ENCODE measurements at places on chromosomes 2 and 18. TPM values are rescaled to one million over a fixed set of nuclear protein-coding genes. Genes with fewer than 3 reads are reported as not detected.
A peak's percentile ranks its signal among the peaks of the same experiment; 100 is the strongest.

The EML4 gene
- total RNA-seq = 51.9 TPM

The NFATC1 gene
- 37.2 TPM for total RNA-seq

The ITGB1BP1 gene
- 112 TPM for total RNA-seq

The RASGRP3 gene
- total RNA-seq = 12.8 TPM

The DPYSL5 gene
- total RNA-seq = not detected

The CRYGC gene
- not detected for total RNA-seq

The LRATD1 gene
- 2.1 TPM for total RNA-seq

The VWA3B gene
- total RNA-seq = 1.0 TPM

The GYPC gene
- 91.2 TPM for total RNA-seq

The LOXHD1 gene
- 1.0 TPM for total RNA-seq

The TRIM43 gene
- total RNA-seq = not detected

- peak; percentile 78 for DNase-seq
- peak overlapping the region; percentile 13 for H3K27ac ChIP-seq
- peaks cover 4% of the 10 kb centered on the region for H3K4me1 ChIP-seq
- no peaks in the 10 kb centered on the region for H3K27me3 ChIP-seq
Observed at GRCh38 chr2:1728821-1729220, 15.5 kb downstream of the PXDN start.

DNA sequence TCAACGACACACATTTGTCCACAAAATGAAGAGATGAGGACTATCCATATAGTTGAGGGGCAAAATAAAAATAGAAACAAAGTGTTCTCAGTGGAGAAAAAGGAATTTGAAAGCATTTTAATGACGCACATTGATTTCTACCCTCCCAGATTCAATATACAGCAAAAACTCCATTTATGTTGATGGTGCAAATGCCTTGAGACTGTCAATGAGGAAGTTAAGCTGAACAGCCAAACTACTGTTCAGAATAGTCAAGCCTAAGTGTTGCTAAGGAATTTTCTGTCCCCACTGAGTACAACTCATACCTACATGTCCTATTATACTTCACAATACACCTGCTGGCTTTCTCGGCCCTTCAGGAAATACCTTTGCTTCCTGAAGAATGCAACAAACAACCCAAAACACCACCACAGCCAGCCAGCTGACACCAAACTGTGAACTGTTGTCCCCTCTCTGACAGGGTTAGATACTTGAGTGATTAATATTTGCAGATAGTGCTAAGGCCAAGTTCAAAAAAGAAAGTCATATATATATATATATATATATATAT is 27.8 kb upstream of the DARS1 start:
- no peak for DNase-seq
- H3K4me3 ChIP-seq = no peak overlapping the region
- peaks cover 2% of the 10 kb centered on the region for H3K27me3 ChIP-seq
- H3K36me3 ChIP-seq = no peaks in the 10 kb centered on the region
- no peaks in the 10 kb centered on the region for H3K4me1 ChIP-seq

- H3K36me3 ChIP-seq = no peaks in the 10 kb centered on the region
- no peaks in the 10 kb centered on the region for H3K27me3 ChIP-seq
- DNase-seq = no peak
- H3K27ac ChIP-seq = no peak overlapping the region
- H3K4me3 ChIP-seq = no peak overlapping the region
Observed at GRCh38 chr2:177710889-177711288, 318.3 kb downstream of the AGPS start.

GRCh38 chr2:176814740-176815367 is 397.7 kb upstream of the HNRNPA3 start:
- no peak overlapping the region for H3K27ac ChIP-seq
- no peaks in the 10 kb centered on the region for H3K36me3 ChIP-seq
- peaks cover 6% of the 10 kb centered on the region for H3K4me1 ChIP-seq
- H3K4me3 ChIP-seq = no peak overlapping the region
- no peaks in the 10 kb centered on the region for H3K27me3 ChIP-seq
- no peak for DNase-seq

- no peak overlapping the region for H3K4me3 ChIP-seq
- DNase-seq = no peak
- H3K4me1 ChIP-seq = no peaks in the 10 kb centered on the region
- no peaks in the 10 kb centered on the region for H3K36me3 ChIP-seq
- H3K27ac ChIP-seq = no peak overlapping the region
- no peaks in the 10 kb centered on the region for H3K27me3 ChIP-seq
Observed at GRCh38 chr2:132279930-132280615, 118.3 kb upstream of the ANKRD30BL start.

GRCh38 chr2:44168681-44169154 is at the start of gene PPM1B:
TSS of gene PPM1B (plus strand) at chr2:44168875. CDS start at chr2:44201200, 32,325 bp downstream.
- H3K27me3 ChIP-seq = no peaks in the 10 kb centered on the region
- peaks cover 1% of the 10 kb centered on the region for H3K4me1 ChIP-seq
- peak; percentile 100 for DNase-seq
- H3K36me3 ChIP-seq = no peaks in the 10 kb centered on the region

DNA sequence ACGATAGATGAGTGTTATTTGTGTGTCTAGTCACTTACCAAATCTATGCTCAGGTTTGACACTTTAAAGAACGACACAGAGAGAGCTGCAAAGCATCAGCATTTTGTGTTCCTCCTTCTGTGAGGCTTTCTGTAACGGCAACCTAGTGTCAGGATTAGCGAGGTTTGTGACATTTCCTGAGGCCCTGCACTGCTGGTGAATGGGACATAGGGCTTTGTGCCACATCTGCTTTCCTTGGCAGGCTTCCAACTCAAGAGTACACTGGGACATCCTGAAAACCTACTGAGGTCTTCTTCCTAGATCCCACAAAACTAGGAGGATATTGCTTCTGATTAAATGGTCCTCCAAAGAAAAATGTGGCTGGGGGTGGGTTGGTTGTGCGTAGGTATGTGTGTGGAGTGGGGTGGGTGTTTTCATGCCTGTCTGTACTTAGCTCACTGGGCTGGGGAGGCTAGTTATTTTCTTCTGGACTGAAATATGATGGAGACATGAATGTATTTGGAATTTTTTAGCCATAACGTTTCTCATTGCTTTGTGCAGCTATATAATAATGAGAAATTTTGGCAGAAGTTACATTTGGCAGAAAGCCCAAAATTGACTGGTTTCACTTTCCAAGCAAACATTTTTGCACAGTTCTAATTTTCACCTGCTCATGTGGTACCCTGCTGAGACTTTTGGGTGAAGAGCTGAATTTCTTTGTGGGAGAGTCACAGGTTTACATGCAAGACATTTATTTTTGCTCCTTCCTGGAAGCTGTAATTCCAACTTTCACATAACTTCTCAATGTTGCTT is 308.4 kb downstream of the XIRP2 start:
- H3K27me3 ChIP-seq = no peaks in the 10 kb centered on the region
- H3K4me3 ChIP-seq = no peak overlapping the region
- no peak overlapping the region for H3K27ac ChIP-seq
- peaks cover 7% of the 10 kb centered on the region for H3K4me1 ChIP-seq
- no peaks in the 10 kb centered on the region for H3K36me3 ChIP-seq

DNA sequence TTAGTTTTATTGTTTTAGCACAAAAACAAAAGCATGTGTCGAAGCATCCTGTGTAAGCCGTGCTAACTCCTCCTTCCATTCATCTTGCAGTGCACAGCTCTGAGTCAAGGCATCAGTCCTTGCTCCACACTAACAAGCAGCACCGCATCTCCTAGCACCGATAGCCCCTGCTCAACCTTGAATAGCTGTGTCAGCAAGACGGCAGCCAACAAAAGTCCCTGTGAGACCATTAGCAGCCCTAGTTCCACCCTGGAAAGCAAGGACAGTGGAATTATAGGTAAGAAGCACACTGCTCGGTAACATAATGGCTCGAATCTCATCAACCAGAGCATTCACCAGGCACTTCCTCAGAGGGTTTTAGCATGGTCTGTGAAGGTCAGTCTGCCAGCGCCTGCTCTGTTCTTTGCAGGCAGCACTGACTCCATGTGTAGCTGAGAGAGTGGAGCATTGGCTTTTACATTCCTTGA is 136.2 kb downstream of the WDSUB1 start:
- no peak for DNase-seq
- no peaks in the 10 kb centered on the region for H3K4me1 ChIP-seq
- H3K27me3 ChIP-seq = no peaks in the 10 kb centered on the region
- H3K36me3 ChIP-seq = peaks cover 3% of the 10 kb centered on the region
- H3K27ac ChIP-seq = peak overlapping the region; percentile 14
- no peak overlapping the region for H3K4me3 ChIP-seq

DNA sequence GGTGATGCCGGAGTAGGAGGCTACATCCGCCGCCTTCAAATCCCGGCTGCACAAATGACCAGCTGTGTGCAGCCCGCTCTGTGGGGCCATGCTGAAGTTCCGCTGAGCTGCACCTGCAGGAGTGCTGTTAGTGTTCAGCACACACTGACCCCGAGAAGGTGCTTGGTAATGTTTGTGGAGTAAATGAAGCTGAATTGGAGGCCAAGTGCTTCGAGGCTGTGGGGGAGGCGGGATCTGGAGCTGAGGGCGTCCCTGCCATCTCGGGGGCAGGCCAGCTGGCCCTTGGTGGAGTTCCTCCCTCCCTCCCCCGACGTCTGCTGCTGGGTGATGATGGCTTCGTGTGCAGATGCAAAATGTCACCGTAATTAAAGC is 23.2 kb downstream of the KCNF1 start:
- H3K36me3 ChIP-seq = no peaks in the 10 kb centered on the region
- H3K27me3 ChIP-seq = no peaks in the 10 kb centered on the region
- no peak overlapping the region for H3K27ac ChIP-seq
- H3K4me1 ChIP-seq = no peaks in the 10 kb centered on the region
- H3K4me3 ChIP-seq = no peak overlapping the region

GRCh38 chr2:61645911-61646310 is 107.8 kb upstream of the XPO1 start:
- no peaks in the 10 kb centered on the region for H3K4me1 ChIP-seq
- no peak overlapping the region for H3K27ac ChIP-seq
- H3K36me3 ChIP-seq = no peaks in the 10 kb centered on the region
- H3K4me3 ChIP-seq = no peak overlapping the region
- H3K27me3 ChIP-seq = no peaks in the 10 kb centered on the region

- H3K4me3 ChIP-seq = no peak overlapping the region
- no peak overlapping the region for H3K27ac ChIP-seq
- no peaks in the 10 kb centered on the region for H3K27me3 ChIP-seq
- H3K4me1 ChIP-seq = no peaks in the 10 kb centered on the region
Observed at GRCh38 chr2:17184512-17184911, 333.7 kb downstream of the RAD51AP2 start.

GRCh38 chr2:163733301-163733938 is 2.4 kb downstream of the FIGN start:
- H3K4me3 ChIP-seq = peak overlapping the region; percentile 96
- no peak for DNase-seq
- no peaks in the 10 kb centered on the region for H3K36me3 ChIP-seq
- no peaks in the 10 kb centered on the region for H3K27me3 ChIP-seq

DNA sequence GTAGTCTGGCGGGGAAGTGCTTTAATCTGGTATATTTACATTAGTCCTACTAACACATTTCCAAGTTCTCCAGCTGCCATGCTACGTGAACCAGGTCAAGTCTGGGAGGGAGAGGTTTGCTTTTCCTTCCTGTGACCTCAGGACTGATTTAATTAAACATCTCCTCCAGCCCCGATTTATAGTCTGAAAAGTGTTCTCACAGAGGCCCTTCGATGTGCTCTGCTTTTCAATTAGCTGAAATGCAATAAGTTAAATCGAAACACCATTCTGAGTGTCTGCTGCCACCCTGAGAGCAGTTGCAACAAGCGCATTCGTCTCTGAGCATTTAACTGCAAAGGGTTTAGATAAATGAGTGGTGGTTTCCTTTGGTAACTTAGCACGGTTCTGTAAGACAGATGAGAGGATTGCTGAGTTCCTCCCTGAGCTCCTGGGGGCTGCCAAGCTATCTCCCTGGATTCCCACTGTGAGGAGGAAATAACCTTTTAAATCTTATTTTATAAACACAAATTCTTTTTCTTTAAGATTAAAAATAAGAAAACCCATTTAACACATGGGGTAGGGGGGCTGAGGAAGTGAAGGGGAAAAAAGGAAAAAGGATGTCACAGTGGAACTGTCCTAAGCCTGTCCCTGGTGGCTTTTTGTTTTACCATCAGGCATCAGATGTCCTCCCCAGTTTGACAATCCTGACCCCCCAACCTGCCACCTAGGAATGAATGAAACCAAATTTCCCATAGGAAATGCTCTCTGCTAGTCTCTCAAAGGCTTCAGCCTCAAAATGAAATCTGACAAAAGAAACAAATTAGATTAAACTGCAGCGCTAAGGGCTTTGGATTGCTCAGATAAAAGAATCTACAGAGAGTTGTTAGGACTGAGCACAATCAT is 56.5 kb upstream of the CREB1 start:
- no peaks in the 10 kb centered on the region for H3K36me3 ChIP-seq
- no peaks in the 10 kb centered on the region for H3K27me3 ChIP-seq
- H3K27ac ChIP-seq = no peak overlapping the region
- H3K4me1 ChIP-seq = peaks cover 2% of the 10 kb centered on the region

DNA sequence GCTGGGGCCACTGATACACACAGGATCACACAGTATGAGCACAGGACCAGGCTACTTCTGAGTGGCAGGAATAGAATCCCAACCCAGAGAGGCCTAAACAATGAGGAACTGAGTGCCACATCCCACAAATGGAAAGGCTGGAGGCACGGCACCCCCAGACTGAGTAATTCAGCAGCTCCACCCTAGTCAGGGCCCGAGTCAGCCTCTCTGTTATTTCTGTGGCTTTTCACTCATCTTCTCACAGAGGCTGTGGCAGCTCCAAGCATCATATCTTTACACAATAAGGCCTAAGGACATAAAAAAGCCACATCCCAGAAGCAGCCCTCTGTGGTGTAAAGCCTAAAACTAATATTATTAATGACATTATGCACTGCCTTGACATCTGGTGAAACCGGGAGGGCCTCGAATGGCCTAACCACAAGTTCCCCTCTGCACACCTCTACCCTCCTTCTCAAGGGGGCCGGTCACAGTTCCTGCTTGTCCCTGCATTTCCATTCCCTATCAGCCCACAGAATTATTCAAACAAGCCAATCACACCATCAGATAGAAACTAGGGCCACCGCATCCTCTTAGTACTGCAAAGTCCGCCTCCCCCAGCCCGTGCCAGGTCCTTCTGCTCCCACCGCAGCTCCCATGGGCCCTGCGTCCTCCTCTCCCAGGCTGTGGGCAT is 12.5 kb upstream of the MAL start:
- H3K36me3 ChIP-seq = no peaks in the 10 kb centered on the region
- H3K4me1 ChIP-seq = no peaks in the 10 kb centered on the region
- no peak overlapping the region for H3K4me3 ChIP-seq
- no peak overlapping the region for H3K27ac ChIP-seq
- DNase-seq = peak; percentile 3
- H3K27me3 ChIP-seq = no peaks in the 10 kb centered on the region

- H3K4me3 ChIP-seq = no peak overlapping the region
- H3K27me3 ChIP-seq = no peaks in the 10 kb centered on the region
- no peaks in the 10 kb centered on the region for H3K4me1 ChIP-seq
- no peak overlapping the region for H3K27ac ChIP-seq
Observed at GRCh38 chr2:22784566-22784965, 600.4 kb upstream of the KLHL29 start.

DNA sequence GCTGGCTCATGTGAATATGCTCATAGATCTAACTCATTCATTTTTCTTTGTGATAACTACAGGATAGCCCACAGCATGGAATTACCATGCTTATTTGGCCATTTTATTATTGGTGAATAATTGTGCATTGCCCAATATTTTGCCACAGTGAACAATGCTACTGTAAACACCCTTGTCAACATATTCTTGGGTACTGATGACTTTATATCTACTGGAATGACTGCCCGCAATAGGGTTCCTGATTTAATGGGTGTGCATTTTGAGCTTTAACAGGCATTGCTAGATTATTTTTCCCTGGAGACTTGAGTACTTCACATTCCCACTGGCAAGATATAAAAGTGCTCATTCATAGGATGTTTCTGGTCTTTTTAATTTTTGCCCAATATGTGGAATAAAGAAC is 42.7 kb upstream of the EVA1A start:
- no peaks in the 10 kb centered on the region for H3K36me3 ChIP-seq
- no peak overlapping the region for H3K4me3 ChIP-seq
- peaks cover 2% of the 10 kb centered on the region for H3K27me3 ChIP-seq

Measured in aorta (tissue), 5 donors.